Stimulated activated CD8-positive, alpha-beta memory T cell treated with anti-CD3 and anti-CD28 coated beads, Interleukin-15, amount 100 ng/mL, for 1 hour (primary cell): ENCODE measurements at places on chromosomes 4 and X.

- DNase-seq = no peak
Measured at GRCh38 chr4:128347930-128348660, 60.5 kb upstream of the PGRMC2 start.

GRCh38 chrX:55487143-55487542 is 2.5 kb downstream of the USP51 start:
- no peak for DNase-seq

DNA sequence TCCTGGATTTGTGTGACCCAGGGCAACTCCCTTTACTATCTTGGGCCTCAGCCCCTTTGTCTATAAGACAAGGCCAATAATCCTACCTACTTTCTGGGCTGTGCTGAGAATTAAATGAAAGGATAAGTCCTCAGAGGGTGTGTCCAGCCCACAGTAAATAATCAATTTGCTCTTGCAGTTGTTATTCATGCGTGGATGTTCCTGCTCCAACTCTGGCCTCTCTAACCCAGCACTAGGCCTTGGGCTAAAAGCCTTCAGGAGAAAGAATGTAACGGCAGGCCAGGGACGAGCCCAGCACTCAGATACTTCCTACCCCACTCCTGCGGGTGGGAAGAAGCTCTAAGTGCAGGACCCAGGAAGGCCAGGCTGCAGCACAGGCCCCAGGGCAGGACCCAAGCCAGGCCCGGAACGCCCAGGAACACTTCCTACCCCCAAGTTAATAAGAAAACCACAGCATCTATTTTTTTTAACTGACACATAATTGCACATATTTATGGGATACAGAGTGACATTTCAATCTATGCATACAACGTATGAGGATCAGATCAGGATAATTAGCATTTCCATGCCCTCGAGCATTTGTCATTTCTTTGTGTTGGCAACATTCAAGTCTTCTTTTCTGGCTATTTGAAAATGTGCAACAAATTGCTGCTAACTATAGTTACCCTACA is 179.6 kb upstream of the RBPJ start:
- no peak for DNase-seq

DNA sequence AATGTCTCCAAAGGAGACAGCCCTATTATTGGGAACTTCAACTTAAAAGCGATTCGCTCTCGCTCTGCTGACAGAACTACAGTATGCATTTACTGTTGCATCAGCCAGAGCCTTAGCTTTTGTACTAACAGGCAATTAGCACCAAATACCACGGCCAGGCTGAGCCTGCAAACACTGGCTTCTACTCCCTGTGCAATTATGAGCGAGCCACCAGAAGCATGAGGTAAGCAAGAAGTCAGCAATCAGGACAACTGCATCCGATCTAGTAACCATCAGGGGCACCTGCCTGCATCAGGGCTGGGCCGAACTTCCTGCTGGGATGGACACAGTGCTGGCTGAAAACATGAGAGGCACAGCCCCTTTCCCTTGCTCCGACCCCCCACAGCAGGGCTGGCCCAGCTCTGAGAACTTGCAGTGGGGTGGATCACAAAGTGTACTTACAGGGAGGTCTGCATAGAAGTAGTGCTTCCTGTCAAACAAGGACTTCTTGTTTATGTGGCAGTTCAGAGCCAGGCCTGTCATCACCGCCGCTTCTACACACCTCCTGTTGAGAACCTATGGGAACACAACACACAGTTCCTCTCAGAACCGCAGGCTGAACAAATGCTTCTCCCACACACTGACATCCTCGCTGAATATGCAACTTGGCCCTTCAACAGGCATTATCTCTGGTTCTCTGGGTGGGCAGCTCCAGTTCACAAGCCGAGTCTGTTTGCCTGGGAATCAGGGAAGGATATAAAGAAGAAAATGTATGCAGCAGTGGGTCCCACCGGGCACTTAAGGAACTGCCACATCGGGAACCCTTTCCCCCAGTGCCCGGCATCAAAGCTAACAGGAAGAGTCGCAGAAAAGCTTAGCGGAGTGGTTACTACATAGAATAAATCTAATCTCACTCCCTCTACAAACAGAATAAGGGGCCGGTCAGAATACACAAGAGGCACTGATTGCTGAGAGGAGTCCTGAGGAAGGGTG is 41.5 kb downstream of the GATB start:
- DNase-seq = no peak

DNA sequence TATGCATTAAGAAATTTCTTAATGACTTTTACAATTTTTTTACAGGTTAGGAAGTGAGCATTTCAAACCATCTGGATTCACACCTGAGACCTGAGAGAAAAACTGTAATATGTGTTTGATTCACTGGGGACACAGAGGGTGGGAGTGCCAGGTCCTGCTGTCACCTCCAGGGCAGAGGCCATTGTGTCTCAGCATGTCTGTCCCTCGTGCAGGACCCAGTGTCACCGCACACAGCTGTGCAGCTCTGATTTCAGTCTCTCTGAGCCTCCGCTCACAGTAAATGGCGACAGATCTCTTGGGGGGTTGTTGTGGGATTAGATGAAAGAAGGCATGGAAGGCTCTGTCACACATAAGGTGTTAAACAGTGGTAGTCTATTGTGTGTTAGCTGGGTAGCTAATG is 23.0 kb upstream of the CLDN24 start:
- DNase-seq = no peak

GRCh38 chr4:158856852-158857251 is 88.0 kb downstream of the FNIP2 start:
- no peak for DNase-seq

GRCh38 chrX:24799078-24799477 is 105.4 kb downstream of the POLA1 start:
- no peak for DNase-seq

- no peak for DNase-seq
Measured at GRCh38 chr4:138910914-138911336, 104.7 kb upstream of the NOCT start.

GRCh38 chr4:38949411-38950051 is 81.9 kb downstream of the FAM114A1 start:
- DNase-seq = no peak

GRCh38 chr4:124839786-124840390 is 127.4 kb upstream of the ANKRD50 start:
- DNase-seq = no peak

- no peak for DNase-seq
Measured at GRCh38 chr4:111847296-111848008, 297.8 kb upstream of the FAM241A start.

GRCh38 chr4:109207061-109207460 is 95.4 kb downstream of the COL25A1 start:
- DNase-seq = no peak

DNA sequence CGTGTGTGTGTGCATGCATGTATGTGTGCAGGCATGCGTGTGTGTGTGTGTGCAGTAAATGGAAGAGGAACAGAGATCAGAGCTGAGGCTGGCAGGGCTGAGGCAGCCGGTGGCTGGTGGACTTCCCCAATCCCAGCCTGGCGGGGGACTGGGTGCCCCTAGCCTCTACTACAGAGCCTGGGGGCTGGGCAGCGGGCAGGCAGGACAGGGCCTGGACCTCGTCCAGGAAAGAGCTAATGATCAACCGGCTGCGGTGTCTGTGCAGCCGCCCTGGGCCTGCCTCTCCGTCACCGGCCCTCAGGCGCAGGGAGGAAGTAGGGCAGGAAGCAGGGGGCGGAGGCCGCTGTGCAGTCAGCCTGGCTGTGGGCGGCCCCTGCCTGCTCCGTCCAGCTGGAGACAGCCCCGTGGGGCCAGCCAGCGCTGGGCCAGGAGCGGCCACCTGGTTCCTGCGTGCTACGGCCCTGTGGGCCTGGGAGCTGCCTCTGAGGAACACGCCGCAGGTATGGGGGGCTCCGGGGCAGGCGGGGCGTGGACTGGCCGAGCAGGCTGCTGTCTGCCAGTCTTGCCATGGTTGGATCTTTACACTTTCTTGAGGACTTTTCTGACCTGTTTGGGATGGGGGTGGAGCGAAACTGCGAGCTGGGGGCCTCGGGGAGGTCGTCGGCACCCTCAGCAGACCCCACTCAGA is at the start of gene SH3TC1:
Gene SH3TC1, plus strand, starts transcription at position 385 of the 688 bp plus-strand sequence. CDS start 5,905 bp downstream, outside the sequence.
- DNase-seq = no peak

GRCh38 chr4:40552536-40552935 is 77.1 kb downstream of the RBM47 start:
- no peak for DNase-seq

DNA sequence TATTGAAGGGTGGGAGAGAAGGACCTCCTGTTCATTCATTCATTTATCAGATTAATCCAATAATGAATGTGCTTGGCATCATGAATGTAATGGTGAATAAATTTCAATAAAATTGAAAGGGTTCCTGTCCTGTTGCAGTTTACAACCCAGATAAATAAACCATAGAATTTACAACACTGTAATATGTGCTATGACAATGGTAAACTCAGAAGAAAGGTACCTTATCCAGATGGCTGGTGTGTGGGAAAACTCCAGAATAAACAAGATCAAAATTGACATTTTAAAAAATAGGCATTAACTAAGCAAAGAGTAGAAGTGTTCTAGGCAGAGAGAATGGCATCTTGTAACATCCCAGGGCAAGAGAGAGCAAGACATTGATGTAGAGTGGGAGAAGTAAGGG is 15.3 kb downstream of the ARL13A start:
- no peak for DNase-seq

DNA sequence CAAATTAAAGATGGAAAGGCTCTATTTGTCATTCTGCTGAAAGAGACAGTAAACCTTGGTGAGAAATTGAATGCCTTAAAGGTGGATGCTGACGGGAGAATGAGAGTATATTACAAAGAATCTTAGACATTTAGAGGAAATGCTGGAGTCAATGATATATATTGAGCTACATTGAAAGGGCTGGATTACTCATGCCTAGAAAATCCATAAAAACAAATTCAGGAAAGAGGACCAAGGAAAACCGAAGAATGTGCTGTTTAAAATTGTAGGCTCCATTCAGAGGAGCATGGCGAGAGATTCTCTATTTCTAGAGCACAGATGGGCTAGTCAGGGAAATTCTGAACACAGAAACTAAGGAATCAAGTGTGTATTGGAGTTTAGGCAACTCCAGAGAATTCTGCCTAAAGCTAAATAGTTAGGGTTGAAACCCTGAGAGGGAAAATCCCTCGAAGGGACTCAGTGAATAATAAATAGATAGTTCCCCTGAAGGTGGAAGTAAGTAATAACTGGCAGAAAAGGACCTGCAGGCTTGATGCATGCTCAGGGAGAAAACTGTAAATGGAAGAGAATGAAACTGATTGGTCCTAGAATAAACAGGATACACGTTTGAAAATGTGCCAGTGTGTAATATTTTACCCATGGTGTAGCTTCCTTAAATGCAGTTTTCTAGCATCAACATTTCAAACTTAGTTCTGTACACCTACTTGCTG is 1532.4 kb upstream of the TENM3 start:
- DNase-seq = no peak

DNA sequence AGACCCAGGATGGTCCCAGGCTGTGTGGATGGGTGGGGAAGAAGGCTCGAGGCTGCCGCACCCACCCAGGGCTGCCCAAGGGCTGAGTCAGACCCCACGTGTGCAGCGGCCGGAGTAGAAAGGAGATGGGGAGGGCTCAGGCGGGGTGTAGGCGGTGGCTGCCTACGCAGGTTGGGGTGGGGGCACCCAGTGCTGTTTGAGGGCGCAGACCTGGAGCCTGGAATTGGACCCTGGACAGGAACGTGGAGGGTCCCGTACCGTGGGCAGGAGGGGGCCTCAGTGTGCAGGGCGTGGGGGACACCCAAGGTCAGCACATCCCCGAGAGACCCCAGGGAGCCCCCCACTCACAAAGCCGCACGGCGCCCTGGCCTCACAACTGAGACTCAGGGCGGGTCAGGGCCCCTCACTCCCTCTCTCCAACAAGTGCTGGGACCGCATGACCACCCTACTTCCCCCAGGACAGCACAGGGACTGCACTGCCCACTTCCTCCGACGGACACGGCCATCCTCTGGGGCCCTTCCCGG is 79.9 kb downstream of the FAM53A start:
- no peak for DNase-seq

GRCh38 chrX:48600226-48600625 is 2.9 kb downstream of the WDR13 start:
- no peak for DNase-seq

- DNase-seq = no peak
Measured at GRCh38 chr4:68765876-68766275, 49.9 kb upstream of the UGT2B10 start.

- DNase-seq = no peak
Measured at GRCh38 chrX:150201841-150202240, 161.3 kb upstream of the MAMLD1 start.

DNA sequence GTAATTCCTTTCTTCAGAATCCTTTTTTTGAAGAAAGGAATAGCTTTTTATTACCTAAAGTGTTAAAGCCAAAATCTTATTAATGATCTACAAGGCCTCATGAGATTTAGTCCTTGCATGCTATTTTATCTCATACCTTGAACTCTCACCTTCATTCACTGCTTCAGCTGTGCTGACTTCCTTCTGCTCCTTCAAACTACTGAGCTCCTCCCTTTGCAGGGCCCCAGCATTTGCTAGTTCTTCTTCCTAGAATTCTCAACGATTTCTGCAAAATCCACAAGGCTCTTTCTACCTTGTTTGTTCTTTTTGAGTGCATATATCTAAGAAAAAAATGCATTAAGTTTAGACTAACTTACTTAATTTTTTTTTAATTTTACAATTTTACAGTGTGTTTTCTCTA is 619.5 kb downstream of the EPHA5 start:
- no peak for DNase-seq

DNA sequence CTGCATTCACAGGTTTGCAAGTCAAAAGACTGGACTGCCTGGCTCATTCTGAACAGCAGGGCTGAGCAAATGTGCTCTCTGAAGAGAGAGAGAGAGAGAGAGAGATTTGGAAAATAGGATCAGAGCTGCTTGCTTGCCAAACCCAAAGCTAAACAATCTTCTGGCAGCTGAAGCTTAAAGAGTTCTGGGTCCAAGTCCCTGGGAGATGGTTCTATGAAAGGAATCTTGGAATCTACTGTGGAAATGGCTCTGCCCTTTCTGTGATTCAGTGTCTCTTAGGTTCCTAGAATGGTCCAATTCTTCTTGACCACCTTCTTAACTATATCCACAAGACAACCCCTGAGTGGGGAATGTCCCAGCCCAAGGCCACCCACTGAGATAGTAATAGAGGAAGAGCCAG is 66.1 kb upstream of the EFNB1 start:
- DNase-seq = no peak

GRCh38 chr4:182807767-182808548 is 109.2 kb downstream of the DCTD start:
- no peak for DNase-seq

DNA sequence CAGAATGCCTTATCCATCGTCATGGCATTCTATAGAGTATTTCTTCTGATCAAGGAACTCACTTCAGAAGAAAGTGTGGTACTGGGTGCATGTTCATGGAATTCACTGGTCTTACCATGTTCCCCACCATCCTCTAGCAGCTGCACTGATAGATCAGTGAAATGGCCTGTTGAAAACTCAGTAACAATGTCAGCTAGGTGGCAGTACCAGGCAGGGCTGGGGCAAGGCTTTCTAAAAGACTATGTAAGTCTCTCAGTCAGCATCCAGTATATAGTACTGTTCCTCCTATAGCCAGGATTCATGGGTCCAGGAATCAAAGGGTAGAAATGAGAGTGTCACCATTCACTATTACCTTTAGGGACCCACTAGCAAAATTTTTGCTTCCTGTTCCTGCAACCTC is 15.8 kb upstream of the LDB2 start:
- DNase-seq = no peak

GRCh38 chr4:42302348-42302747 is 94.9 kb upstream of the SHISA3 start:
- DNase-seq = no peak
